Omental fat pad (tissue), 4 donors: ENCODE measurements at places on chromosomes 3 and 15.
A peak's percentile ranks its signal among the peaks of the same experiment; 100 is the strongest.

DNA sequence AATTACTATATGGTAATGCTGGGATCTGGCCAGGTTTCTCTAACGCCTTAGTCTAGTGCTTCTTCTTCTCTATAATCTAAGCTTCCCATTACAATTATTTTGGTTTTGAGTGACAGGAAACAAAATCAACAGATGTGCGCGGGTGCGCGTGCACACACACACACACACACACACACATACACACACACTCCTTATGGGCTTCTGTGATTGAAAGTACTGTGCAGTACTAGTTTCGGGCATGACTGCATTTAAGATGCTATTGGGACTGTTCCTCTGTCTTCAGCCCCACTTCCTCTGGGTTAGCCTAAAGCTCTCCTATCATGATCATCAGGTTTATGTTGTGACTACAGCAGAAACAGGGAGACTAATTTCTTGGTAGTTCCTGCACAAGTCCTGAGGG lies 32.2 kb downstream of the EPHB1 start:
- DNase-seq, result no peak

GRCh38 chr15:81813215-81813614 lies 232.6 kb downstream of the MEX3B start:
- no peak for DNase-seq

DNA sequence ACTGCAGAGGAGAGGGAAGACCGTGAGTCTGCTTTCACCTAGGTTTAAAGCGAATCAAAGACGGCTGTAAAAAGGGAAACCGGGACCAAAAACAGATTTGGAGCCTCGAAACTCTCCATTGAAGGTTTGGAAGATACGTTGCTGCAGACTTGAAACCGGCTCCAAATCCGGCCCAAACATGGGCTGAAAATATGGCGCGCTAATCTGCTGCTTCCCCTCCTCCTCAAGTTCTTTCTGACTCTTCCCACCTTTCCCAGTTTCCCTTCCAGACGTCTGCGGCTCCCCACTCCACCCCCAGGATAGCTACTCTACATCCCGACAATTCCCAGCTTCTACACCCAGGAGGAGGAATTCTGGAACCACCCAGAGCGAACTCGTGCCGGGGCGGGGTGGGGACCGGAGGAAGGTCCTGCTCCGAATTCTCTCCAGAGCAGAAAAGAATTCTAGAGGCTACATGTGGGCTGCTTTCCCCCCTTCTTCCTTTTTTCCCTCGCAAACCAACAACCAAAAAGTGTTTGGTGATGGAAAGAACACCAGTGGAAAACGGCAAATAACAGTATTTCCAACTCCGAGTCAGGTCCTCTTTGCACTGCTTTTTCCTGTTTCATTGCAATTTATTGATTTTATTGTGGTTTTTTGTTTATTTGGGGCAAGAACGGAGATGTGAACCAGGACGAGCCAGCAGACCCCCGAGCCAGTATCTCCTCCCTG lies 8.5 kb downstream of the EOMES start:
- DNase-seq, result no peak

DNA sequence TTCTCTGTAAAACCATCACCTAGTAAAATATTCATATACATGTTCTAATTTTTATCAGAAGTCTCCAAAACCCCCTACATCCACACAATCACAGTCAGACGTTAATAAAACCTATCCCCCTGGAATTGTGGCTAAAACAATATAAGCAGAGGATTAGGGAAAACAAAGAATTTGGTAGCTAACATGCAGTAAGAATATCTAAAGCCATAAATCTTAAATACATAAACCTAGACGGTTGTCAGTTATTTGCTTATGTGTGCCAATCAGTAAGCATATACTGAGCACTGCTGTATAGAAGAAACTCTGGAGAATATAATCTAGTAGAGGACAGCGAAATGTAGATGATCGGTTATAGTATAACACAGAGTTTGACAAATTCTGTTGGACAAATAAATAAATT lies 232.2 kb downstream of the TBC1D5 start:
- no peak for DNase-seq

- DNase-seq, result no peak
These were observed 82.8 kb upstream of the CDV3 start for GRCh38 chr3:133490468-133491351.

DNA sequence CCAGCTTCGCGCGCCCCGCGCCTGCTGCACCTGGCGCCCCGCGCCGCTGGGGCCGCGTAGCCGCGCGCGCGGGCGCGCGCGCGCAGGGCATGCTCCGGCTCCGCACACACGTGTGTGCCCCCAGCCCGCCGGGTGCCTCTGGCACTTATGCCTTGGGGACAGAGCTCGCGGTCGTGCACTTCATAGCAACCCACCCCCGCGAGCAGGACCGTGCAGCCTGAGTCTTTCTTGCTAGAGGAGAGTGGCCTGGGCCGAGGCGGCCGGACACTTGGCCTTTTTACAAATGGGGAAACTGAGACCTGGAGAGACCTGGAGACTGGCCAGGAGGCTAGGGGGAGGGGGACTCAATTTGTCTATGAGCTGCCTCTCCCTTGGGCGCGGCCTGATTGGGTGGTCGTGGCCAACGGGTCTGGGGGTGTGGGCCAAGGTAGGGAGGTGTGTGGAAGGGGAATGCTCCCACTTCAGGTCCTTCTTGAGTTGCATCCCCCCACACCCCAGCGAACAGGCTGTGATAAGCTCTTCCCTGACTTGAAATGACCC lies 562 bp downstream of the NBEAL2 start:
- no peak for DNase-seq

GRCh38 chr3:81451140-81451539 lies 310.3 kb downstream of the GBE1 start:
- DNase-seq, result no peak

DNA sequence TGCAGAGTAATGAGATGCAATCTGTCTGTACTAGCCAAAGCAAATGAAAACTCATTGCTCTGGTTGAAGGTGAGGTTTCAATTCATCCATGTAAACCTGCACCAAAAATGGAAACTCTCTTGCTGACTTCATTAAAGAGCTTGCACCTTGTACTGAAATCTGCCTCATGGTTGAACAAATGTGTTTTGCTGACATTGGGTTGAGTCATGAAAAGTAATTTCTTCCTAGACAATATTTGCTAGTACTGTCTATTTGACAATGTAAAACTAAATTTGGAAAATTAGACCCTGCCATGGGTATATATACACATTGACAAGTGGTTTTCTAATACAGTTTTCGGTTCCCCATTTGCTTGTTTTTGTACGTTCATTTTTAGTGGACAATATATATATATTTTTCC lies 33.3 kb downstream of the RYR3 start:
- DNase-seq, result no peak

- DNase-seq, result no peak
These were observed 1.2 kb downstream of the PARP16 start for GRCh38 chr15:65285291-65286068.

DNA sequence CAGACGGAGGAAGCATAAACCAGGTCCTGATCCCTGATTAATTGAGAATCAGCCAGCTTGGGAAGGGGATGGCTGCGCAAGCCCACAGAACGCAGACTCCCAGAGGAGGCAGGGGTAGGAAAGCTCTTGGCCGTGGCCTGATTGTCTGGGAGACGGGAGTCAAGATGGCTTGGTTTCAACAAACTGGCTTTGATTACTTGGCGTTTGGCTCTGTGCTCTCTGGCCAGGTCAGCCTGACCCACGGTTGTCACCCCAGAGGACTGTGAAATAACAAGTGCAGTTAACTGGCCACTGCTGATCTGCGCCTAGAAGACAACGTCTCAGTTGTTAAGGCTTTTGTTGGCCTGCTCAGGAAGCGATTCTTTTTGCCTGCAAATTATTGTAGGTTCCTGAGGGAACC lies 387.0 kb upstream of the PROK2 start:
- no peak for DNase-seq

DNA sequence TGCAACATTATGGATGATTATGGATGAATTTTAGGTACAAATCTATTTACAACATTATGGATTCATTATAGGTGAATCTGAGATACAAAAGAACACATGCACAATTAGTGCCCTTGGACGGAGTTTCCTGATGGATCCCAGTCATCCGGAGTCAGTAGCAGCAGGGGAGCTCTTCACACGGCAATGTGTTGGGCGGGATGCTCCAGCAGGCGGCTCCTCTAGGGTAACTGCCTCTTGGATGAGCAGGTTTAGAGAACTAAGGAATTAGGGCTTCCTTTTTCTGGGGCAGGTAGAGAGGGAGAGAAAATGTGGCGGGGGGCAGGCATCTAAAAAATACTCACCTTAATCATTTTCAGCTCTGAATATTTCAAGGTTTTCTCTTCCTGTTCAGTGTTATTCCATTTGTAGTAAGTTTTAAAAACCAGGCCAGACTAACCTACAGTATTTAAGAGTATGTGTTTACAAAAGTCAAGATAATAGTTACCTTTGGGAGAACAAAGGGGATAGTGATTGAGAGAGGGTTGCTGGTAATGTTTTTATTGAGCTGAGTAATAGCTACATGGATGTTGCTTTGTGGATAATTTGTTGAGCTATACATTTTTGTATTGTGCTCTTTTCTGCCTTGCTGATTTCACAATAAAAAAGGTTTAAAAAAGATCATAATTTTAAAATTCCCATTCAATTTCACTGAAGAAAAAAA lies 27.4 kb upstream of the GOLM2 start:
- DNase-seq, result no peak

GRCh38 chr3:58639842-58640241 lies 26.7 kb downstream of the FAM3D start:
- DNase-seq, result no peak

DNA sequence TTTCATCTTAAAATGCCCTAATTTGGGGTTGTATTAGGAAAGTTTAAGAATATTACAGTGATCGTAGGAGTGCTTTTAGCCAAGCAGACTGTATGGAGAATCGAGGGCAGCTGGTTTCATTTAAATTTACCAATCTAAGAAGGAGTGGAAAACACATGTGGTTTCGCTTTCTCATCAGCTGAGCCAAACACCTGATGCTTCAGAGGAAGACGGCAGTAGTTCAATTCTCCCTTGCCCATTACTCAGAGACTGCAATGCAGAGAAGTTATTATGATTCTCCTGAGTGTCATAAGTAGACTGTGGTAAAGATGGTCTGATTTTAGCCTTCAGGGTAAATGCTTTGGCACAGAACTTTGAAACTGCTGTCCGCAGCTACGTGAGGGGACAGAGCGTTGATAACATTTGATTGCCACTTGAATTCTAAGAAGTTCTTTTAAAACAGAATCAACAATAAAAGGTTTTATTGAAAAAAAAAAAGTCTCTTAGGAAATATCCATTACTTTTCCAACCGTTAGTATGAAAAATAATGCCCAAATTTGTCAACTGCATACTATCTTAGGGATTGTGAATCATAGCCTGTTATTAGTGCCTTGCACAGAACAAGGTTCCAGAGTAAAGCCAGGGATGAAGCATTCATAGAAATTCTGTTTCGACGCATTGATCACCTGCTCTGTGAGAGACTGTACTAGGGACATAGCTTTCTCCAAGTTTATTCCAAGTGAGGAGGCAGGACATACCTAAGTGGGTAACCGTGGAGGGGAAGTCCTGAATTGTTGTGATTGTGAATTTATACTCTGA lies 25.6 kb downstream of the LYSMD4 start:
- no peak for DNase-seq

GRCh38 chr3:119783883-119784282 lies 2.0 kb downstream of the NR1I2 start:
- no peak for DNase-seq

- DNase-seq, result no peak
These were observed 6.9 kb upstream of the MST1R start for GRCh38 chr3:49910409-49911123.

DNA sequence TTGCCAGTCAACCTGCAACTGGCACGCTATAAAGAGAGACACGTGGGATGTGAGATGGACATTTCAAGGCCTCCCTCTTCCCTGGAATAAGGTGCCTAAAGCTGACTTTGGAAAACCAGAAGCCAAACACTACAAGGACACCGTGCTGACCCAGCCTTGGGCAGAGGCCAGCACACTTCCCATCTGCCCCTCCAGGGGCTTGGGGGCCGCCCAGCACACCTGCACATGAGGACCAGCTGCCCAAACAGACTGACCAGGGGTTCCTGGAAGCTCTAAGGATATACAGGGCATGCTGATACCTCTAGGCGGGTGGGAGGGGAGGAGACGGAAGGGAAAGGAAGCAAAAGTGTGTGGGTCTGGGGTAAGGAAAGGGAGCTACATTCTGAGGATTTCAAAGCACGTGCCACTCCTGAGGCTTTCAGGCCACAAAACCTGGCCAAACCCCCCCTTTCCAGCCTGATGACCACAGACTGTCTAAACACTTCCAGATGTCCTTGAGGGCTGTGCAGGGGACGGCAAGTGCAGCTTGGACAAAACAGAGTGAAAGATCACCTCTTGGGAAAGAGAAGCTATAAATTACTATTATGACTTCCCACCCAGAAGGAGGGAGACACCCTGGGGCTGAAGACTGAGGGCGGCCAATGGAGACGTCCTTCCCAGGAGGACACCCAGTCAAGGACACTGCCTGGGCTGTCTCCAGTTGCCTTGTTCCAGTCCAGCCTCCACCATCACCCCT lies 57.9 kb downstream of the ADCY5 start:
- DNase-seq, result no peak

GRCh38 chr15:43899928-43900327 lies 73.1 kb downstream of the WDR76 start:
- DNase-seq, result no peak

- no peak for DNase-seq
These were observed 474.4 kb upstream of the AGTR1 start for GRCh38 chr3:148223266-148223665.

GRCh38 chr15:74405823-74406222 lies 27.9 kb downstream of the SEMA7A start:
- DNase-seq, result no peak

- no peak for DNase-seq
These were observed 18.4 kb downstream of the MESP1 start for GRCh38 chr15:89732451-89733172.

- DNase-seq, result no peak
These were observed 17.3 kb upstream of the SAMD7 start for GRCh38 chr3:169894110-169894509.

- no peak for DNase-seq
These were observed 76.7 kb upstream of the SATB1 start for GRCh38 chr3:18501679-18502343.

DNA sequence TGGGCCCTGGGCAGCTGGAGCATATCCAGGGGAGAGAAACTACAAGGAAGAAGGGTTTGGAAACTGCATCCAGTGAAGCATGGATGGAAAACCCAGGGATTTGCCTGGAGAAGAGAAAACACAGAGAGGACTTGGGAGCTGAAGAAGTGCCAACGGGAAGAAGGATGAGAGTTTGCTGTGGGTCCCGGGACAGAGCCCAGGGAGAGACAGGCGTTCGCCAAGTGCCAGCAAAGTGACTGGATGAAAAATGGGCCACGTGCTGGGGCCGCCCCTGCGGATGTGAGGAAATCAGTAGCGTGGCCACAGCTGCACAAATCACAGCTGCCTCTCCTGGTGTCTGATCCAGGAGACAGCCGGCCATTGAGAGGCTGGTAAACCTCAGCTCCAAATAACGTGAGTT lies 70.4 kb downstream of the HES1 start:
- peak; percentile 34 for DNase-seq

GRCh38 chr3:108283006-108283405 lies 13.3 kb upstream of the HHLA2 start:
- no peak for DNase-seq

DNA sequence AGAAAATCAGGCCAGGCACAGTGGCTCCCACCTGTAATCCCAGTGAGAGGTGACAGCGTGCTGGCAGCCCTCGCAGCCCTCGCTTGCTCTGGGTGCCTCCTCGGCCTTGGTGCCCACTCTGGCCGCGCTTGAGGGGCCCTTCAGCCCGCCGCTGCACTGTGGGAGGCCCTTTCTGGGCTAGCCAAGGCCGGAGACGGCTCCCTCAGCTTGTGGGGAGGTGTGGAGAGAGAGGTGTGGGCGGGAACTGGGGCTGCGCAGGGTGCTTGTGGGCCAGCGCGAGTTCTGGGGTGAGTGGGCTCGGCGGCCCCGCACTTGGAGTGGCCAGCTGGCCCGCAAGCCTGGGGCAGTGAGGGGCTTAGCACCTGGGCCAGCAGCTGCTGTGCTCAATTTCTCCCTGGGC lies 252.6 kb downstream of the FOXP1 start:
- DNase-seq, result no peak
